Thoracic aorta endothelial cell (primary cell): ENCODE measurements at places on chromosomes 4 and X. TPM values are rescaled to one million over a fixed set of nuclear protein-coding genes. Genes with fewer than 3 reads are reported as not detected.

Gene RNF128
- not detected in 2 replicates for total RNA-seq

Gene IL3RA
- total RNA-seq: 10.1 and 17.8 TPM in 2 replicates

Gene ERCC6L
- total RNA-seq: 10.9 and 16.9 TPM in 2 replicates

Gene DSPP
- total RNA-seq: not detected in 2 replicates

Gene SSX4
- not detected in 2 replicates for total RNA-seq

Gene ARHGAP6
- 1.1 TPM in 2 replicates for total RNA-seq

Gene ZNF711
- 4.0 and 6.8 TPM in 2 replicates for total RNA-seq

Gene CCKAR
- total RNA-seq: not detected in 2 replicates

Gene FAT4
- 53.5 and 67.8 TPM in 2 replicates for total RNA-seq

Gene FAM47E
- 0.13 TPM in 1 of 2 replicates, not detected in the other for total RNA-seq

Gene BBS7
- total RNA-seq: 23.5 and 35.0 TPM in 2 replicates

Gene IL2
- not detected in 2 replicates for total RNA-seq

Gene CXorf65
- not detected in 2 replicates for total RNA-seq

Gene P2RY4
- total RNA-seq: 0.13 TPM in 1 of 2 replicates, not detected in the other

Gene NXF2
- not detected in 2 replicates for total RNA-seq

Gene SLC6A14
- not detected in 2 replicates for total RNA-seq

Gene KLB
- under 0.01 TPM in 1 of 2 replicates, not detected in the other for total RNA-seq

Gene VCX3B
- not detected in 2 replicates for total RNA-seq

Gene NHS
- 0.13 and 0.29 TPM in 2 replicates for total RNA-seq

Gene ITM2A
- 40.1 and 57.7 TPM in 2 replicates for total RNA-seq

Gene APELA
- total RNA-seq: not detected in 2 replicates

Gene MTMR1
- 23.7 and 28.9 TPM in 2 replicates for total RNA-seq

Gene GSX2
- total RNA-seq: not detected in 2 replicates

Gene OTUD6A
- total RNA-seq: not detected in 2 replicates

Gene GPRASP1
- total RNA-seq: 1.9 and 2.4 TPM in 2 replicates

Gene PDS5A
- 146 and 159 TPM in 2 replicates for total RNA-seq

Gene RBM10
- total RNA-seq: 50.8 and 58.4 TPM in 2 replicates

Gene GLRA2
- not detected in 2 replicates for total RNA-seq

Gene PLRG1
- total RNA-seq: 88.2 and 99.6 TPM in 2 replicates

Gene PFKFB1
- total RNA-seq: 0.07 TPM in 1 of 2 replicates, not detected in the other

Gene TRIM75
- total RNA-seq: not detected in 2 replicates

Gene GAB3
- total RNA-seq: 4.1 and 4.7 TPM in 2 replicates

Gene PIR
- total RNA-seq: 141 and 163 TPM in 2 replicates

Gene CD99L2
- total RNA-seq: 33.8 and 36.0 TPM in 2 replicates

Gene MAP7D2
- 0.13 and 0.14 TPM in 2 replicates for total RNA-seq

Gene NUDT10
- total RNA-seq: 0.43 and 1.5 TPM in 2 replicates

Gene FABP2
- not detected in 2 replicates for total RNA-seq

Gene LEF1
- not detected in 2 replicates for total RNA-seq

Gene USP17L17
- total RNA-seq: not detected in 2 replicates

Gene FGF5
- total RNA-seq: 0.86 and 1.6 TPM in 2 replicates

Gene EMD
- 32.3 and 38.3 TPM in 2 replicates for total RNA-seq

Gene FGD1
- total RNA-seq: 6.9 and 8.3 TPM in 2 replicates

Gene PTTG2
- not detected in 2 replicates for total RNA-seq

Gene CXCL9
- not detected in 2 replicates for total RNA-seq

Gene CT83
- not detected in 2 replicates for total RNA-seq

Gene NPY2R
- total RNA-seq: not detected in 2 replicates

Gene MCUB
- total RNA-seq: 44.4 and 70.1 TPM in 2 replicates

Gene NUP62CL
- 0.40 and 1.1 TPM in 2 replicates for total RNA-seq
